ENCODE measurements at places on chromosomes 1 and 21.

DNA sequence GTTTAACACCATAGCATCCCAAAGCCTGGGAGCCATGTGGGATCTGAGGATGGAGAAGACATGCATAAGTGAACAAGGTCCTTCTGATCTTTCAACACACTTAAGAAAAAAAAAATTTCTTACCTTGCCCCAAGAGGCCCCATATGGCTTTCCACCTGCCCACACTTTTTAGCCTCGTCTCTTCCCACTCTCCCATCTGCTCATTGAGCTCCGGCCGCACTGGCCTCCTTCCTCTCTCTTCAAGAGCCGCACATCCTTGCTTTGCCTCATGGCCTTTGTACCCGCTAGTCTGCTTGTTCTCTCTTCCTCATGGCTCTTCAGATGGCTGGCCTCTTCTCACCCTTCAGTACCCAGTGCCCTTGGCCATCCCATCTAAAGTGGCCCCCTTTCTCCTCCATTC, 70.2 kb upstream of the PDE4B start:
- no peak for DNase-seq

- DNase-seq = no peak
Observed at GRCh38 chr1:236508593-236509027, 15.2 kb upstream of the LGALS8 start.

GRCh38 chr21:33940164-33940880, 24.7 kb upstream of the ATP5PO start:
- DNase-seq = no peak

DNA sequence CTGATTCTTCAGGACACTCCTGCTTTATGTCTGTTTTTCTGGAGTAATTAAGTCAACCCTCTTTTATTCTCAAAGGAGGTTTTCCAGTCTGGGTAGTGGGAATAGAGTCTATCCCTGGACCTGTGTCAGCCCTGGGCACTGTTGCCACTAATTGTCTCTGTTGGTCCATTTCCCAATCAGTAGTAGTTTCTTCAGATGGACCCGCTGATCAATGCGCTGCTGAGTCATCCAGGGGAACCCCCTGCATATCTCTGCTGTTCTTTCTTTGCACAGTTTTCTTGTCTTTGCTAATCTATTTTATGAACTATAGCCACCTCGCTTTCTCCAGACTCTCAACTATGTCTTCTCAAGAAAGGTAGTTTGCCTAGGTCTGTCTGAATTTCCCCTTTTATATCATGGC, 82.5 kb downstream of the TNNI3K start:
- no peak for DNase-seq

- DNase-seq = no peak
Observed at GRCh38 chr1:220879509-220880361, 492 bp downstream of the HLX start.

DNA sequence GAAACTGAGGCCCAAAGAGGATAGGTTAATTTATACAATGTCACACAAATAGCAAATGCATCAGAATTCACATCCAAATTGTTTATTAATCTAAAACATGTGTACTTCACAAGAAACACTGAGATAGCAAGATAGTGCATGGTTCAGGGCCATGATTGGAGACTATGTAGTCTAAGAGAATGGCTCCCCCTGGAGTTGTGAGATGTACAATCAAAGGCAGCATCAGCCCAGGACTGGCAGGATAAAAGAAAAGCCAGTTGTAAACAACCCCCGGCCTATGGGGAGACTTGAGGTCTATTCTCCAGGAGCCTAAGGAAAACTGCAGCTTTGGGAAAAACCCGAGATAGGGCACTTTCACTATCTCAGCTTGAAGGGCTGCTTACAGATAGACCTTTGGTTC, 511.0 kb downstream of the OMA1 start:
- no peak for DNase-seq

DNA sequence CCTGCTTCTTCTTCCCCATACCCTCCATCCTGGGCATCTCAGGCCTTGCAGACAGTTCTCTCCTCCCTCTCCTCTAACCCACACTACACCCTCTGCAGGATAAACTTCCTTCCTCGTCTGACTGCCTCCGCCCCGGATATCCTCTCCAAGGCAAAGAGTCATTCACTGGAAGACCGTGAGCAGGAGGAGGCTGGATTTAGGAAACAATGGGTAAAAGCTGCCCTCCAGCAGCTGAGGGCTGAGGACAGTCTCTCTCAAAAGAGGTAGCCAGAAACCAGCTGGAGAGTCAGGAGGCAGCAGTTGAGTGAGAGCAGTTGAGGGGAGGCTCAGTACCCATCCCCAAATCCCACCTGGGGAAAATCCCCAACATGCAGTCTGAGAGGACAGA, 1.4 kb downstream of the CSRP1 start:
- no peak for DNase-seq
